Dermis microvascular lymphatic vessel endothelial cell (primary cell): ENCODE measurements at places on chromosomes 7 and 10. TPM values are rescaled to one million over a fixed set of nuclear protein-coding genes. Genes with fewer than 3 reads are reported as not detected.

The GIMAP8 gene
- total RNA-seq: 103 and 157 TPM in 2 replicates

The ERVW-1 gene
- total RNA-seq: not detected in 2 replicates

The GALNT17 gene
- not detected in 2 replicates for total RNA-seq

DNA sequence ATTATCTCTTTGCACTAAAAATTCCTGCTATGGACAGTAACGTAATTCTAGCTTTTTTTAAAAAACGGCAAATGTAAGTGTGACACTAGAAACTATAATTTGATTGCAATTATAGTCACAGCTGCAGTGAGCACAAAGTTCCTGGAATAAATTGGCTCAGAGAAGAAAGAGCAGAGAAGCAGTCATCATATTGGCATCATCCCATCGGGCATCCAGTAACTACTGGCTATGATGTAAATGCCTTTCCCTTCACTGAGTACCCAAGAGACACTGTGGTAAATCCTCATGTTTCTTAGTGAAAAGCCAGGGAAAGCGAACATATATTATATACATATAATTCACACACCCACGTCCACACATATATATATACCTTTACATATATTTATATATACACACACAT lies 43.6 kb downstream of the PIP4K2A start:
- DNase-seq: no peak

DNA sequence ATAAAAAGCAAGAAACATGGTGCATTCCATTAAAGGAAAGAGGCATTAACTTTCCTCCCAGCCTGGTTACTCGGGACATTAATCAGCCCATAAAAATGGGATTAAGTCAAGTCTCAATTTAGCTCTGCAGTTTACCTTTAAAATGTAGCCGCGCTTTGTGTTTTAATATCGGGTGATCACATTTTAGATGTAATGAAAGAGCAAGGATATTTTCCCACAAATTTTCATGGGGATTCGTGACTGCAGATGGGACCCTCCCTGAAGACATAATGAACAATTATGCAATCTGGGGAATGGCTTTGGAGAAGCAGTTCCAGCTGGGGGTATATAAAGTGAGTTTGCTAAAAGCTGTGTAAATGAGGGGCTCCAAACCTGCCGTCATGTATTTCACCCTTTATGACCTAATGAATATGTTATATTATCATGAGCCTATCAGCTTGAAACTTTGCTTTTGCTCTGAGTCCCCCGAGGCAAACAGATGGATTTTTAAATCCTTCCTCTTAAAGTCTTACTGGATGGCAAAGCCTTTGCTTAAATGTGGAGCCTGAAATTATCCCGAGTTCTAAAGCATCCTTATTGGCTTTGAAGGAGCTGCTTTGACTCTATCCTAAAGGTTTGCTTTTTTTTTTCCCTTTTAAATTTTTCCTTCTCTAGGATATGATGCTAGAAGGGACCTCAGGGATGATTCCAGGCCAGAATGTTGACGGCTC lies 31.8 kb downstream of the BAMBI start:
- no peak for DNase-seq

DNA sequence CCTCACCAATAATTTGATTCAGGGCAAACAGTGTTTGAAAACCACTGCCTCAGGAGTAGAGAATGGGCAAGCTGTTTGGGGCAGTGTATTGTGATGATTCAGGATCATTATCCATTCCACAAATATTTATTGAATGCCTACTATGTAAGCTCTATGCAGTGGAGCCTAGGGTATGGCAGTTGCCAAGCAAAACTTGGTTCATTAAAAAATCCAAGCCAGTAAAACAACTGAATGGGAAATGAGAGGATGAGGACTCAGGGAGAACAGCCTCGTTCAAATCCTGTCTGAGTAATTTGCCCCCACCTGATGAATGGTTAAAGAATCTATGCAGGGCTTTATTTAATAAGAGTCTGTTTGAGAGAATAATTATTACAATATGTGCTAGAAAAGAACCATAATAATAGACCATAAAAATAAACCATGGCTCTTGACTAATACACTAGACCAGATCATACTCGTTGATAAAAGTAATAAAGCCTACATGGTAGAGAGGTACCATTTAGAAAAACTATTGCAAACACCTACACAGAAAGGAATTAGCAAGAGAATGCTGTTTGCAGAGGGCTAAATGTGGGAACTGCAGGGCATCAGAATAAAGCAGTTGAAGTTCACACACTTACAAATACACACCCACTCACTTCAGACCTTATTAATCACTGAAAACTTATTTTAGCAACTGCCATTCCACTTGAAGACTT lies 71.7 kb downstream of the CREB5 start:
- no peak for DNase-seq

DNA sequence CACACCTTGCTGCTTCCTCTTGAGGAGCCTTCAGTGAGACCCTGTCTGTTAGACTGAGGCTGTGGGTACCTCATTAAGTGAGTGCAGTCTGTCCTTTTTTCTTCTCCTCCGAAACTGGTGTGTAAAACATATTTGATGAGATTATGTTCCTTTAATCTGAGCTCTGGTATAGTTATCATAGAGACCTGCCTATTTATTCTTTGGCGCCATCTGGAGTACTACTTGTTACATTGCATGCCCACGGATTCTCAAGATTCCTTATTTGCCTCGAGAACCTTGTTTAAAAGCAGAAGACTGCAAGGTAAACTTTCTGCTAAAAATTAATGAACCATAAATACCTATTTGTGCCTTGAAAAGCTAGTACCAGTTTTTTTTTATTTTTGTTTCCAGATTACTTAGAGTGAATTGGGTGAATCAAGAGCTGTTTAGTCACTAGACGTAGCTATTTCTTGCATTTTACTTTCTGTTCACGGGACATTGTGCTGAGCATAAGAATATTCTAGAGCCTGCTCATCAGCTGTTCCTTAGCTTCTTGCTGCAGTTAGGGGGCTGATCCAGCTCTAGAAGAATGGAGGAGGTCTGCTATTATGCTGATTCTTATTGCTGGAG lies 16.9 kb upstream of the STMP1 start:
- DNase-seq: peak; percentile 63
